ENCODE measurements at places on chromosomes 2 and 18.

DNA sequence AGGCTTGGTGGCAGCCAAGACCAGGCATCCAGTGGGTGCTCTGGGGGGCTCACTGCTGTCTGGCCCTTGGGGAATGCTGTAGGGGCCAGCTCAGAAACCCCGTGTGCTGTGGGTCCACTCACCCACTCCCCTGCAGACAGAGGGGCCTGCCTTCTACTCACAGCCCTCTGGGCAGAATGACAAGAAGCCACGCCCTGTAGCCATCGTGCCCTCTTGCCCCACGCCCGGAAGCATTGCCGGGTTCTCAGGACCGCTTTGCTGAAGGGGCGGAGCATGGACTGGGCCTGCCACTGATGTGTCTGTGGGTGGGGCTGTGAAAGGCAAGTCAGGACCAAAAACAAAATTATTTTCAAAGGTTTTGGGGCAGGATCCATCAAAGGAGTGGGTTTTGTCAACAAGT is 27.8 kb downstream of the GLI2 start:
- DNase-seq, result no peak

GRCh38 chr18:57113799-57114420 is 33.0 kb upstream of the BOD1L2 start:
- DNase-seq, result no peak

- DNase-seq, result no peak
Observed at GRCh38 chr2:129984426-129984825, 5.0 kb downstream of the RAB6C start.

- DNase-seq, result no peak
Observed at GRCh38 chr18:41436772-41437171, 518.3 kb upstream of the PIK3C3 start.

GRCh38 chr18:57087644-57088376 is 59.1 kb upstream of the BOD1L2 start:
- DNase-seq, result no peak

- DNase-seq, result peak; percentile 56
Observed at GRCh38 chr2:33033606-33034081, 86.9 kb downstream of the LTBP1 start.

- DNase-seq, result no peak
Observed at GRCh38 chr18:58491113-58491696, 137.7 kb downstream of the ALPK2 start.

GRCh38 chr18:13580351-13580750 is 146.0 kb downstream of the FAM210A start:
- DNase-seq, result no peak

DNA sequence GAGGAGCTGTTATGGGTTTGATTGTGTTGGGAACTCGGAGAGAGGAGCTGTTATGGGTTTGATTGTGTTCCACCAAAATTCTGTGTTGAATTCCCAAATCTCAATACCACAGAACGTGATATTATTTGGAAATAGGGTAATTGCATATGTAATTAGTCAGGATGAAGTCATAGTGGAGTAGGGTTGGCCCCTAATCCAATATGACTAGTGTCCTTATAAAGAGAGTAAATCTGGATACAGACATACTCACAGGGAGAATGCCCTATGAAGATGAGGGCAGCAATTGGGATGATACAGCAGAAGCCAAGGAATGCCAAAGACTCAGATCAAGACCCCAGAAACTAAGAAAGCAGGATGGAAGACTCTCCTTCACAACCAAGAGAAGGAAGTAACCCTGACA is 1023.2 kb upstream of the ZEB2 start:
- DNase-seq, result no peak

- no peak for DNase-seq
Observed at GRCh38 chr2:172722481-172722880, 13.2 kb upstream of the RAPGEF4 start.

DNA sequence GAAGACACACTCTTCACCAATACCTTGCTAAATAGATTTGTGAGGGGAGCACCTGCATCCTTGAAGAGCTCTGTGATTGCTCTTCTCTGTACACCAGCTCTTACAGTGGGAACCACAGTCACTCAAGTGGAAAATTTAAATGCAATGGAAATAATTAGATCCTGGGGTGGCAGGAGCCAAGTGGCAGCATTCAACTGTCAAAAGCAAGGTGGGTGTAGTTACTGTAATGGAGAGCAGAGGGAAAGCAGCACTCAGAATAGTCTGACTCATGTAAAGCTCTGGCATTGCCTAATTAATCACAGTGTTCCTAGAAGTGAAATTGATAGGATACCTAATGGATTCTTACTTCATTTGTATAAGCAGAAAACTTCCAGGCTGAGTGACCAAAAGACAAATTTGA is 245.8 kb downstream of the KCNE4 start:
- DNase-seq, result no peak

- no peak for DNase-seq
Observed at GRCh38 chr2:27891673-27892105, 1.2 kb downstream of the BABAM2 start.

DNA sequence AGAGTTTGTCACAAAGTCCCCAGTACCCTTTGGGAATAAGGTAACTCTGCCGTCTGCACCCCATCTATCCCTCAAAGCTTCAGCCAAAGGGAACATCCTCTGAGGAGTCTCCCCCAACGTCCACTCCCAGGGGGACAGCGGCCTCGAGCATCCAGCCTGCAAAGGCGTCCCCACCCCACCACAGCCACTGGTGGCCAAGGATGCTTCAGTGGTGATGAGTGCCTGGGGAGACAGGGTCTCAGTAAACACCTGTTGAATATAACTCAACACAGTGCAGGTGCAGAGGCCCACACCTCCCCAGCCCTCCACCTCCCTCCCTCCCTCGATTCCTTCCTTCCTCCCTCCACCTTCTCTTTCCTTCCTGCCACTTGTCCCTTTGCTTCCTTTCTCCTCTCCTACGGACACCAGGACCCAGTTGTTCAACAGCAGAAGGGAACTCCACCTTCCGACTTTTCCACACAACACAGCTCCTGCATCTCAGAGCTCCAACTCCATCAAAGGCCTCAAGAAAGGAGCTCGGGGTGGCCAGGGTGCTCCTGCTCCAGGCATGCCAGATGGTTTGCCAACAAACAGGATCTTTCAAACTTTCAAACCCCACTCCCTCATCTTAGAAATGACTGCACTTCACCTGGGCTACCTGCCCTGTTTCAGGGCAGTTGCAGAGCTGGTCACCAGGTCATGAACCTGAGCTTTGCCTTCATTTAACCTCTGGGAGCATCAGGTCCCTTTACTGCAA is 87.8 kb upstream of the SNTG2 start:
- no peak for DNase-seq

- no peak for DNase-seq
Observed at GRCh38 chr2:177574356-177574755, 181.8 kb downstream of the AGPS start.

All from hematopoietic multipotent progenitor cell treated with erythropoietin and hydrocortisone succinate and interleukin-3 and kit ligand, for 8 days (in vitro differentiated cells).